Bronchial epithelial cell (primary cell): ENCODE measurements at places on chromosomes 1 and 21. TPM values are rescaled to one million over a fixed set of nuclear protein-coding genes. Genes with fewer than 3 reads are reported as not detected.

MKNK1 gene
- total RNA-seq: 16.8 and 21.8 TPM in 2 replicates

MAGOH gene
- 33.7 and 53.1 TPM in 2 replicates for total RNA-seq

- peak; percentile 3 for DNase-seq
Measured at GRCh38 chr1:231091831-231092301, 51.8 kb upstream of the FAM89A start.

GRCh38 chr1:1058921-1059493 lies 15.1 kb downstream of the RNF223 start:
- DNase-seq: no peak

GRCh38 chr1:1273209-1273511 lies 494 bp downstream of the UBE2J2 start:
- no peak for DNase-seq

DNA sequence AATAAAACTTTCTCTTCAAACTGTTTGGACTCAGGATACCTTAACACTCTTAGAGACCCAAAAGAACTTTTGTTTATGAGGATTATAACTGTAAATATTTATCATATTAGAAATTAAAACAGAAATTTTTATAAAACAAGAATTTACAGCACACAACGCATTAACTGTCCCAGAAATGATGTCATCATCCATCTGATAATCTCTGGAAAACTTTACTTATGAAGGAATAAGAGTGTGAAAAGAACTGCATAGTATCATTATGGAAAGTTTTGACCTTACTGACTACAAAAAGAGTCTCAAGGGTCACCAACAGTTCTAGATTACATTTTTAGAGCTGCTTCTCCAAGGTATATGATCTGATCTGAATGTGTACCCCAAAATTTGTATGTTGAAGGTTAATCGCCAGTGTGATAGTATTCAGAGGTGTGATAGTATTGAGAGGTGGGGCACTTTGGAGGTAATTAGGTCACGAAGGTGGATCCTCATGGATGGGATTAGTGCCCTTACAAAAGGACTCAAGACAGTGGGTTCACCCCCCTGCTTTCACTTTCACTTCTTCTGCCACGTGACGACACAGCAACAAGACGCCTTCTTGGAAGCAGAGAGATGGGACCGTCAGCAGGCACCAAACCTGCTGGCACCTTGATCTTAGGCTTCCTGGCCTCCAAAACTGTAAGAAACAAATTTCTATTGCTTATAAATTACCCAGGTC lies 95.7 kb upstream of the NR5A2 start:
- DNase-seq: no peak
